ENCODE measurements at places on chromosomes 12 and 14.

DNA sequence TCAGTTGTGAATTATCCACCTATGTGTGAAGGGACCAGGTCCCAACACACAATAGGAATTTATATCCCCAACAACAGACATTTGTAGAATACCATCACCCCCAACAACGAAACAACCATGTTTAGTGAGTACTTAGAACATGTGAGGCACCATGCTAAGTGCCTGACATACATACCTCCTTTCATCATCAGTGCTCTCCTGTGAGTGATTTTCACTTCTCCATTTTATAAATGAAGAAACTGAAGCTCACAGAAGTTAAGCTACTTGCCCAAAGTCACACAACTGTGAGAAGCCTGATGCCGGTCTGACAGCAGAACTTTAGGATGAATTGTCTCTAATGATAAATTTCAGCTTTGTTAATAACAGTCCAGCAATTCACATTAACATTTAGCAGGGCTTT, 35.4 kb downstream of the SPTB start:
- no peak for DNase-seq

GRCh38 chr12:42706321-42706720, 116.8 kb upstream of the PRICKLE1 start:
- no peak for DNase-seq

GRCh38 chr14:106209755-106210154, 683.4 kb downstream of the TMEM121 start:
- peak; percentile 57 for DNase-seq

DNA sequence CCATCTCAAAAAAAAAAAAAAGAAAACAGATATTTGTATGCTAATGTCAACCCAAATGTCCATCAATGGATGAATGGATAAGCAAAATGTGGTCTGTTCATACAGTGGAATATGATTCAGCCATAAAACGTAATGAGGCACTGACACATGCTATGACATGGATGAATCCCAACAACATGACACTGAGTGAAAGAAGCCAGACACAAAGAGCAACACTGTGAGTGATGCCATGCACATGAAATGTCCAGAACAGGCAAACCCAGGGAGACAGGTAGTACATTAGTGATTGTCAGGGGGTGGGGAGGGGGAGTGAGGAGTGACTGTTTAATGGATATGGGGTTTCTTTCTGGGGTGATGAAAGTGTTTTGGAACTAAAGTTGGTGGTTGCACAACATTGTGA, 50.2 kb downstream of the ARL6IP4 start:
- no peak for DNase-seq

- no peak for DNase-seq
Measured at GRCh38 chr12:89941436-89941835, 232.8 kb upstream of the ATP2B1 start.

GRCh38 chr14:52220924-52221811, 46.3 kb upstream of the PTGDR start:
- DNase-seq = peak; percentile 59

GRCh38 chr12:91947459-91947858, 198.2 kb downstream of the BTG1 start:
- no peak for DNase-seq
